Umbilical cord (tissue), 2 donors: ENCODE measurements at places on chromosomes 2 and 18. TPM values are rescaled to one million over a fixed set of nuclear protein-coding genes. Genes with fewer than 3 reads are reported as not detected.

The HIBCH gene
- total RNA-seq, result 15.2 TPM

The HAAO gene
- total RNA-seq, result 19.0 TPM

The IL36RN gene
- 6.0 TPM for total RNA-seq

The GALNT14 gene
- total RNA-seq, result 5.1 TPM

The L3MBTL4 gene
- 14.9 TPM for total RNA-seq

The CAVIN2 gene
- total RNA-seq, result 16.4 TPM

The OR6B3 gene
- total RNA-seq, result not detected

The DOK6 gene
- total RNA-seq, result 13.7 TPM

The ACMSD gene
- total RNA-seq, result 3.1 TPM

The CNDP1 gene
- 1.2 TPM for total RNA-seq

The DSG1 gene
- total RNA-seq, result 26.5 TPM

The TUBA4B gene
- 0.72 TPM for total RNA-seq

The PLGLB1 gene
- total RNA-seq, result 7.7 TPM

The ABCG5 gene
- 0.96 TPM for total RNA-seq

The SERPINE2 gene
- total RNA-seq, result 266 TPM

The ERBB4 gene
- 5.5 TPM for total RNA-seq

The MYOM1 gene
- total RNA-seq, result 42.6 TPM
